ENCODE measurements at places on chromosomes 6 and 20.
A peak's percentile ranks its signal among the peaks of the same experiment; 100 is the strongest.

- no peak for DNase-seq
Observed at GRCh38 chr6:96794980-96795379, 42.3 kb downstream of the GPR63 start.

GRCh38 chr20:60272790-60273189 lies 314.6 kb downstream of the CDH26 start:
- DNase-seq: no peak

DNA sequence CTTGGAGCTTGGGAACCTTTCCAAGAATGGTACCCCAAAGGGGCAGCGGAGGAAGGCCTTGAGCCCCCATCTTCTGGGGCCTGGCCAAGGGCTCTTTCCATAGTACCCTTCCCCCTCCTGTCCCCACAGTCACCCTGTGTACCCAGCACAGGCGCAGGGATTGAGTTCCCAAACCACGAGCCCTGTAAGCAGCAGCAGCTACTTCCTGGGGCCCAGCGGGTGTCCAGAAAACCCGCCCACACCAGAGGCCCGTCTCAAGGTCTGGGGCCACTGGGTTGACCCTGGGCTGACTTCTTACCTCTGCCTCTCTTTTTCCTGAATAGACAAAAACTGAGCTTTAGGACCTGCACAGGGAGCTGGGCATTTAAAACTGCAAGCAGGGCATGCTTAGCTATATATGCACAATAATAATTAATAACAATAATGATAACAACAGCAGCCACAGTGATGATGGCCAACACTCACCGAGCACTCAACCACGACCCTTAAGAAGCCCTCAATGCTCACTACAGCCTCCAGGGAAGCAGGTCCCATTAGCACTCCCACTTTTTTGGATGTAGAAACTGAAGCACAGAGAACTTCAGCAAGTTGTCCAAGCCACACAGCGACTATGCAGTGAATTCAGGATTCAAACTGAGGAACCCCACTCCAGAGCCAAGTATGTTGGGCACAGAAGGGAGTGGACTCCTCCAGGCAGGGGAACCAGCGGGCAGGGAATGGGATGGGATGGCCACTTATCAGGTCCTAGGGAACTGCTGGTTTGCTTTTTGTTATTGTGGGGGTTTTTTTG lies 14.5 kb downstream of the NOL4L start:
- no peak for DNase-seq

GRCh38 chr6:138017166-138017757 lies 90.0 kb downstream of the PERP start:
- no peak for DNase-seq

DNA sequence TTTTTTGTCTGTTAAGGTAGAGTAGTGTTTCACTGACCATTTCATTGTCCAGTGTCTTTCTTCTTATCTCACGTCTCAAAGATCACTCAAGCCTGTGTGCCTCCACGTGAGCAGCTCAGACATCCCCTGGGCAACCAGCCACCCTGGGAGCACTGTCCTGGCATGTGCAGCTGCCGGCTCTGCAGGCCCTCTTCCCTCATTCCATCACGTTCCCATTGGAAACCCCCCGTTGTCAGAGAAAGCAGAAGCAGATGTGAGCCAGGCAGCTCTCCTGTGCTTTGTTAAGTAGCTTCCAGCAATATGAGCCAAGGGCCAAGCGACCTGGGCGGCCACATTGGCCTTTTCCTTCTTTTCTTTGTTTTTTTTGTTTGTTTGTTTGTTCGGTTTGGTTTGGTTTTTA lies 233.2 kb upstream of the SYNDIG1 start:
- DNase-seq: no peak

- DNase-seq: peak; percentile 60
Observed at GRCh38 chr6:34236131-34236442, 586 bp upstream of the HMGA1 start.

DNA sequence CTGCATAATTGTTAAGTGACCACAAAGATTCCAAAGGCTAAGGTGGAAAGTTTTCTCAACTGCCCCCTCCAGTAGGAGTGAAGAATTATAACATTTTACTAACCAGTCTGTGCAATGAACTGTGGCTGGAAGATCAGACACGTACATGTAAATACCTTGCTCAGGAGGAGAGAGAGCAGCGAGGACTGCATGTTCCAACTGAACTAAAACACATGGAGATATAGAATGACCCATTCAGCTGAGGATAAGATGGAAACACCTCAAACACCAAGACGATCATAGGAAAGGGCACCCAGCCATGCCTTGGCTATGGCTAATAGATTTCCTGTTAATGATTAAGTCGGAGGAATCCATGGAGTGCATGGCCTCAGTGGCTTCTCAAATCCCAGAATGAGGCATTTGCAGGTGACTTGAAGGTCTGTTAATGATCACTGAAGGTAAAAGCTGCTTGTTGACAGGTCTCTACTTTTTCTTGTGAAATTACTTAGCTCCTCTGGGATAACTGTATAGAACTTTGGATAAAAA lies 875.6 kb downstream of the TFAP2A start:
- no peak for DNase-seq

DNA sequence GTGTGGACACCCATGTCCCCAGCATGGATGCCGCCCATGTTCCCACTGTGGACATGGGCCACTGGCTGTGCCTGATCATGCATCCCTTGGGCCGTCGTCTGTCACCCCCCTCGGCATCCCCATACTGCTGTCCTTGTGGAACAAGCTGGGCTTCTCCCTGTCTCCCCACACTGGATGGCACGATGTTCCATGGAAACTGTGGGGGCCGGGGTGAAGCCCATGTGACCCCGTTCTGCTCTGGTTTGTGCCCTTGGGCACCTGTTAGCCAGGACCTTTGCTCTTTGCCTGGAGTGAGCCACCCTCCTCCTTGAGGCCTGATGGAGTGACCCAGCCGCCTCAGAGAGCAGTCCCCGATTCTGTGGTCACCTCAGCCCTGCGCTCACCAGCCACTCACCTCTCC lies 7.6 kb upstream of the FRMD1 start:
- no peak for DNase-seq

- no peak for DNase-seq
Observed at GRCh38 chr20:61332016-61332975, 80.2 kb downstream of the CDH4 start.

- DNase-seq: no peak
Observed at GRCh38 chr6:53912661-53913060, 117.9 kb downstream of the LRRC1 start.

GRCh38 chr20:46999801-47000465 lies 105.3 kb downstream of the EYA2 start:
- DNase-seq: no peak

DNA sequence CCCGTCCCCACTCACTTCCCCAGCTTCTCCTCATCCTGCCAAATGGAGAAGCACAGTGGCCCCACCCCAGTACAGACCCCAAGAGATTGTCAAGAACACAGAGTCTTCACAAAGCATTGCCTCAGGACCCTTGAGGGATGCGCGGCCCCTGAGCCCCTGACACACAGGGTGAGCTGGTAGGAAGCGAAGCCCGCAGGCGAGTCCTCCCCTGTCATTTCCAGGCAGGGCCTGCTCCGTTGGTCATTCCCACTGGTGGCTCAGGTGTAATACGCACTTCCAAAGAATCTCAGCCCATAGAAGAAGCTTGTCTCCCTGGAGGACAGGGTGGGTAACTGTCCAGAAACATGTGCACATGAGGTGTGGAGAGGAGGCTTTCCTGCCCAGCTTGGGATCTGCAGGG lies 404.2 kb downstream of the THBS2 start:
- DNase-seq: no peak

DNA sequence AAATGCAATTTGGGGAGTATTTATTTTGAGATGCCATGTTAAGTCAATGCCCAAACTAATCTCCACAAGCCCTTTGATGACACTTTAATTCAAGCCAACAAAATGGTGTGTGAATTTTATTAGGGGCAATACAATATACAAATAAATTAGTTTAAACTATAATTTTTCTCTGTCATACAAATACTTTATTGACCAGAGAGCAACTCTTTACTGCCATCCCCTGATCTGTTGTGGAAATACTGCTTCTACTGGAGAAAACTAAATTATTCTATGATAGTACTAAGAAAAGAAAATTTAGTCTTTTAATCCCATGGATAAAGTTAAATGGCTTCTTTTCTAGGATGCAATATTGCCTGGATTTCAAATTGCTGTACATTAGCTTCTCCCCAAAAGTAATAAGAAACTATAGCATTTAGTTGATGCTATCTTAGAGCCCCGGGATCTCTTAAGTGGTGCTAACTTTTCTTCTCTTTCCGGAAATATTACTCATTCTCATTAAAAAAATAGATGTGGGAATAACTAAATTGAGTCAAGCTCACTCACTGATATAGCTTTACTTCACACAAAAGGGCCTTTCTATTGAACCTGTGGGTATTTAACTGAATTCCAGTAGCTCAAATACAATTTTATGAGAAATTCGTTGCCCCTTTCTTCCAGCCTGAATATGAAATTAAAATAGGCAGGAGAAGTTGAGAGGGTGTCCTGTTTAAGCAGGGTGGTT lies 49.2 kb downstream of the SMPDL3A start:
- no peak for DNase-seq

- DNase-seq: no peak
Observed at GRCh38 chr6:138253731-138254130, 35.4 kb upstream of the PBOV1 start.

- no peak for DNase-seq
Observed at GRCh38 chr6:121437851-121438651, 2.6 kb downstream of the GJA1 start.

GRCh38 chr6:160950507-160950906 lies 41.1 kb upstream of the MAP3K4 start:
- DNase-seq: no peak

GRCh38 chr6:626236-626635 lies 30.7 kb downstream of the HUS1B start:
- DNase-seq: no peak

DNA sequence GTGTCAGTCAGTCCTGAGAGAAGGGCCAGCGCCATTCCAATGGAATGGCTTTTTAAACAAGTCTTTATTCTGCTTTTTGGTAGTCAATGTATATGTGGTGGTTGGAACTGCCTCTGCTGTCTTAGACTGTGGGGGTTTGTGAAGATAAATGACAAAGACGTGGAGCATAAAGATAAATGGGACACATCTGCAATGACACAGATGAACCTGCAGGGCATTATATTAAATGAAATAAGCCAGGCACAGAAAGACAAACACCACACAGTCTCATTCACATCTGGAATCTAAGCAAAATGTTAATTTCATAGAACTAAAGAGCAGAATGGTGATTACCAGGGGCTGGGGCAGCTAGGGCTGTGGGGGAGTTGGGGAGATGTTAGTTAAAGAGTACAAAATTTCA lies 912.8 kb upstream of the MAN1A1 start:
- DNase-seq: no peak

DNA sequence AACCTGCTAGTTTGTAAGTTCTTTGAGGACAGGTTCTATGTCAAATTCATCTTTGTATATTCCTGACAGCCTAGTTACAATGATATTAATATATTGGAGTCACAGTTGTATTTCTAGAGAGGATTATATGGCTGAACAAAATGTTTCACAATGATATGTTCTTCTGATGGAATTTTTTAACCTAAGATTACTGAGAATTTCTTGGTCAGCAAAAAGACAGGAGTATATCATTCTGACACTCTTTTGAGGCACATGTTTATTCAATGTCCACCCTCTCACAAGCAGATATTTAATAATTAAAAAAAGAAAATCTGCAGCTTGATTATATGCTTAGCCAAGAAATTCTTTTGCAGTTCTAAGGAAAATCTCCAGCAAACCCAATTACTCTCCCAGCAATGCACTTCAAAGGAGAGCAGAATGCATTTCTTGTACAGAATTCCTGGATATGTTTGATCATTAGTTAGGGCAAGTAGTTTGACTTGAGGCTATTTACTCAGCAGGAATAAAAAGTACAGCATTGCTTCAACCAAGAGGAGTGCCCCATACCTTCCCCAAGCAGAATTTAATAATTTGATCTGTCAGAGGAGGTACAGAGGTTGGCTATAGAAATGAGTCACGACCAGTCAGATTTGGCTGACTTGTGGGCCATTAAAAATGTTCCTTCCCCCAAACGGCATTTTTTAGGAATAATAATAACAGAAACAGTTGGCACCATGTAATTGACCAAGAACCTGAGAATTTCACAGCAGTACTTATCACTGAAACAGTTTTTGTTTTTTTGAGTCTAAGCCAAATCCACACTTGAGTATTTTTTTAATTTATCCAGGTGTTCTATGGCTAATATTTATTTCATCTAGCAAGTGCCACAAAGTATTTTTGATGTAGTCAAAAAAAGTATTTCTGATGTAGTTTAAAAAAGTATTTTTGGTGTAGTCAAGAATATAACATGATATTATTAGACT lies 508.1 kb upstream of the FLRT3 start:
- DNase-seq: no peak

- no peak for DNase-seq
Observed at GRCh38 chr20:46154305-46154704, 36.2 kb downstream of the CD40 start.

GRCh38 chr6:51533962-51534361 lies 553.5 kb downstream of the PKHD1 start:
- DNase-seq: no peak

DNA sequence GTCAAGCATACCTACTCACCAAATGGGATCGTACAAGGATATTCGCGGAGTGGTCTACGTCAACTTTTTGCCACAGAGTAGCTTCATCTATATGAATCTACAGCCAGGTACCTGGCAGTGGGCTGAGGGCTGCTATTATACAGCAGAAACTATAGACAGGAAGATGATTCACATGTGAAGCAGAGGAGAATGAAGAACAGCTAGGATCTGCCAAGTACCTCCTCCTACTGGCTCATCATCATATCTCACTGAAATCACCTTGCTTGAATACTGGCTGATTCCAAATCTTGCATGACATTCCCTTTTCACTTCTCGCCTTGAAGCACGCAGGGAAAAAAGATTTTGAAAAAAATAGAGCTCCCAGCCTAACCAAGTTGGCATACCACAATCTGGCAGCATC lies 488.7 kb upstream of the NRSN1 start:
- peak; percentile 42 for DNase-seq

- DNase-seq: peak; percentile 60
Observed at GRCh38 chr6:148513145-148514071, 170.8 kb downstream of the SASH1 start.

GRCh38 chr6:162184465-162184864 lies 543.1 kb downstream of the PRKN start:
- no peak for DNase-seq

- no peak for DNase-seq
Observed at GRCh38 chr6:136282906-136283305, 6.7 kb downstream of the BCLAF1 start.

GRCh38 chr20:17835240-17835933 lies 133.2 kb downstream of the SNX5 start:
- no peak for DNase-seq

DNA sequence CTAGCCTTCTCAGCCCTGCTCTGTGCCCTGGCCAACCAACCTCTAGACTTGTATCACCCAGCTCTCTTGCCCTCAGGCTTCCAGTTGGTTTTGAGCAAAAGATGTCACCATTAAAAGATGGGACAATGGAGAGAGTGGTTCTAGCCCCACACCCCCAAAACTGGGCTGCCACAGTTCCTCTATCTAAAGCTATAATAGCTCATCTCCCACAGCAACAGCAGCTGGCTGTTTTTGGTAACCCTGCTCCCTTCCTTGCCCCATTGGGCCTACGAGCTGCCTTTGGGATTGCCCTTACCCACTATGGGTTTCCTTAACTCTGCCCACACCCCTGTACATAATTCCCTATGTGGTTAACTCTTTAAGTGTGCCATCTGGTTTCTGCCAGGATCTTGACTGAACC lies 7.6 kb upstream of the SRSF3 start:
- DNase-seq: no peak

All from putamen (tissue), 1 donor.